ENCODE measurements at places on chromosomes 12 and 14. TPM values are rescaled to one million over a fixed set of nuclear protein-coding genes. Genes with fewer than 3 reads are reported as not detected.

- DNase-seq, result no peak
These were observed 37.7 kb upstream of the ASPG start for GRCh38 chr14:104047761-104048160.

DNA sequence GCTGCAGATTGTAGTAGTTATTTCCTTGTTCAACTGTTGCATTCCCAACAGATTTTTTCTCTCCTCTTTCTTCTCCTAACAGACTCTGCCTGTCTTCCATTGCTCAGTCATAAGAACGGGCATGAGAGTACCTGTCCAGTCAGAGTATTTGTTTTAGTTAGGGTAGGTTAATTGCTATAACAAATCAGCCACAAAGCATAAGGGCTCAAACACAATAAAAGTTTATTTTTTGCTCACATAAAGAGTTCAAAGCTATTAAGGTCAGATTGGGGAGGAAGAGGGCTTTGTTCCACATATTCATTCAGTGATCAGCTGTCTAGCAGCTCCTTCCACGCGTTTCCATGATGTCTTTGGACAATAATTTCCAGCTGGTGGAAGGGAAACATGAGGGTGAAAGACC lies 92.8 kb upstream of the PLXNC1 start:
- no peak for DNase-seq

DNA sequence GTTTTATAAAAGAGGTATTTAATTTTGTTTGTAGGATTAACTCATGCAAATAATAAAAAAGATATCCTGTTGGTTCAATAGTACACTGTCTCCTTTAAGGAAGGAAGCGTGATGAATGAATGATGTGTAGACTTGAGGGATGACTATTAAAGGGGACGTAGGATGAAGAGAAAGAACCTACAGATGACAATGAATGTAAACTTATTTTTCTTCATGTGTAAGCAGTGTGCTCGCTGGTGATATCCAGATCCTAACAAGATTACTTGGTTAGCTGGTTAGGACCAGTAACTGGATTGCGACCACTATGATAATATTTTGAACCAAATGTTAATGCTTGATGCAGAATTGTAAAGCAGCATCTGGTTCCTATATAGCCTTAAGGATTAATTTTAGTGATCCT lies 2.6 kb downstream of the ARF6 start:
- DNase-seq, result no peak

DNA sequence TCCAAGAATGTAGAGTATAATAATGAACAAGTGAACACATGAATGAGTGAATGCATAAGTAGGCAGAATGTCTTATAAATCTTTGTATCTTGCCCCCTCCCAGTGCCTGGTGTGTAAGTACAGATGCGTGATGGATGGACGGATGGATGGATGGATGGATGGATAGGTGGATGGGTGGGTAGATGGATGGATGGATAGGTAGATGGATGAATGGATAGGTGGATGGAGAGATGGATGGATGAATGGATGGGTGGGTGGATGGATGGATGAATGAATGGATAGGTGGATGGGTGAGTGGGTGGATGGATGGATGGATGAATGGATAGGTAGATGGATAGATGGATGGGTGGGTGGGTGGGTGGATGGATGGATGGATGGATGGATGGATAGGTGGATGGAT lies 74.4 kb downstream of the CLMN start:
- no peak for DNase-seq

DNA sequence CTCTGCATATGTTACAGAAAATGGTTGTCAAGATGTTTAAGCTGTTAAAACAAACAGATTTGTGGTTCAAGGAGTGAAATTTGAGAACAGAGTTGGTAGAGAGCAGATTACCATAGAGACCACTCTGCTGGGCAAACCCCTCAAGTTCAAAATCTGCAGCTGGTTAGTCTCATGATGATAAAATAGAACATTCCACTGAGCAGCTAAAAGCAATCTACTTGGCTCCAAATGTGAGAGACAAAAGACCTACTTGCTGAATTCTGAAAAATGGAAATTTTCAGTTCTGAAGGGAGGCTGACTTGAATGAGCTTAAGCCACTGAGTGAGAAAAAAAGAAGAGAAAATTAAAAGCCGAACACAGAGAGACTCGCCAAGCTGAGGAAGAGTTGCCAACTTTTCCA lies 519.3 kb downstream of the NOVA1 start:
- DNase-seq, result no peak

GRCh38 chr12:19778172-19778571 lies 338.9 kb downstream of the AEBP2 start:
- no peak for DNase-seq

- no peak for DNase-seq
These were observed 19.3 kb downstream of the FOXN3 start for GRCh38 chr14:89397569-89398230.

Gene EPS8
- 18.6 TPM for polyA plus RNA-seq

Gene LRP6
- polyA plus RNA-seq, result 4.0 TPM

Gene INSM2
- not detected for polyA plus RNA-seq

Gene TGFB3
- polyA plus RNA-seq, result 18.0 TPM

Gene ACOT4
- 0.63 TPM for polyA plus RNA-seq

Gene LLPH
- 16.6 TPM for polyA plus RNA-seq

Gene BIN2
- 1.8 TPM for polyA plus RNA-seq

Gene CLEC12A
- 0.38 TPM for polyA plus RNA-seq

Measured in right cardiac atrium (tissue), 5 donors.